LoVo (cell line): ENCODE measurements at places on chromosomes 7 and 10.
A peak's percentile ranks its signal among the peaks of the same experiment; 100 is the strongest.

GRCh38 chr7:88789480-88790064 lies 6.0 kb downstream of the TEX47 start:
- peak; percentile 55 for DNase-seq

- DNase-seq: no peak
Measured at GRCh38 chr10:130606001-130606405, 469.8 kb downstream of the GLRX3 start.

DNA sequence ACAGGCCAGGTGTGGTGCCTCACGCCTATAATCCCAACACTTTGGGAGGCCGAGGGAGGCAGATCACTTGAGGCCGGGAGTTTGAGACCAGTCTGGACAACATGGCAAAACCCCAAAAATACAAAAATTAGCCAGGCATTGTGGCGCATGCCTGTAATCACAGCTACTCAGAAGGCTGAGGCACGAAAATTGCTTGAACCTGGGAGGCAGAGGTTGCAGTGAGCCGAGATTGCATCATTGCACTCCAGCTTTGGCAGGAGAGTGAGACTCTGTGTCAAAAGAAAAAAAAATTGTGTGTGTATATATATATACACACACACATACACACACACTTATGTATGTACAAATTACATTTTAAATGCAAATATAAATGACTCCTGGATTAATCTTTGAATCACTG lies 76.8 kb upstream of the LRRN3 start:
- DNase-seq: no peak

- no peak for DNase-seq
Measured at GRCh38 chr7:43104874-43105520, 7.5 kb upstream of the HECW1 start.

DNA sequence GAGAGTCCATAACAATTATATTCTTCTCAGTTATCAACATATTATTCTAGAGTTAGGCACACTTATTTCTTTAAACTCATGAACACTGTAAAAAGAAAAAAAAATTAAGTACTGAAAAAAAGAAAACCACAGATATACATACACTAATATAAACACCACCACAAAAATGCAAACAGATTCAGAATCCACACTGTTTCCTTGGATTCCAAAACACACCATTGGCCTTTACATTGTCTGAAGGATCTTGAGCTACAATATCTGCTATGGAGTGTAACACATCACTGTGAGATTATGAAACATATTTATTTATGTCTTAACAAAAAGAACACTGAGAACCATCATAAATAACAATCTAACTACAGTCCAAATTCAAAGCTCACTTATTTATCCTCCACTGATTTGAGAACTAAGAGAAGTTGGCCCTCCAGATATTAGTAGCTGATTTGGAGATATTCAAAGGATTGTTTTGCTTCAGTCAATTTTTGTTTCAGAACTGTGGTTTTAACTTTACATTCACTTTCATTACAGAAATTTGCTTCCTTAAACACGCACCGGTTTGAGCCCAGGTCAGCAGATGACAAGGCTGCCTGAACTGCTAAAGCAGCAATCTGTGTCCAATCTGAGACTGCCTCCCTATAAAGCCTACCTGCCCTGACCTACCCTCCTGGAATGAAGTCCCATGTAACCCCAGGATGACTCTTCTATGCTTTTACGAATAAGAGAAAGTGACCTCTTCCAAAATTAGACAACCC lies 47.0 kb upstream of the CDK1 start:
- no peak for DNase-seq

DNA sequence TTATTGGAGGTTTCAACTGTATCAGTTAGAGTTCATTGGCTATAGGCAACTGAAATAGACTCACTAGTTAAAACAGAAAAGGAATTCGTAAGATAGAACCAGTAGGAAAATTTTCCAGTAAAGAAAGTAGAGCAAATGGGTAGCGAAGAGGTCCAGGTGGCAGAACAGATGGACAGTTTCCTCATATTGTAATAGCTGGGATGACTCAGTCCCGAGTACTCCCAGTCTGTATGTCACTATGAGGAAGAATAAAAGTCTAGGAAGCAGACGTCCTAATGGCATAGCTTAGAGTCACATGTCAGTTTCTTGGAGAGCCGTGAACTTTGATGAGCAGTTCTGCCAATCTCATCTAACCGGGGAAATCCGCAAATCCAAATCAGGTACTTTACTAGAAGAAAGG lies 95.3 kb downstream of the RNF32 start:
- DNase-seq: no peak

- peak; percentile 56 for DNase-seq
Measured at GRCh38 chr10:121078672-121079102, 227.5 kb downstream of the WDR11 start.

- no peak for DNase-seq
Measured at GRCh38 chr7:3200504-3200903, 100.5 kb upstream of the SDK1 start.

DNA sequence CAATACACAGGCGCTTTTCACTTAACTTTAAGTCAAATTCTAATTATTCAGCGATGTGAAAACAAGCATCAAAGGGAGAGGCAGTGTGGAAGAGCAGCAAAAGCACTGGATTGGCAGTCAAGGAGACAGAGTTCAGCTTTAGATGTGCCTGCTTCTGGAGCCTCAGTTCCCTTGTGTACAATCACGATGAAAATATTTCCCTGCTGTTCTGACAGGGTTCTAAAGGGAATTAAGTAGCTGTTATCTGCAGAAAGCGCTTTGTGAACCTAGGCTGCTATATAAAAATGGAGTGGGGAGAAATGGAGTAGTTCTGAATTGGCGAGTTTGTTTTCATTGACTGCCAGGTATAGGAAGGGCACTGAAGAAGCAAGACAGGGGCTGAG lies 237.8 kb upstream of the SP8 start:
- no peak for DNase-seq

GRCh38 chr10:49505076-49505475 lies 33.8 kb downstream of the ERCC6 start:
- no peak for DNase-seq

DNA sequence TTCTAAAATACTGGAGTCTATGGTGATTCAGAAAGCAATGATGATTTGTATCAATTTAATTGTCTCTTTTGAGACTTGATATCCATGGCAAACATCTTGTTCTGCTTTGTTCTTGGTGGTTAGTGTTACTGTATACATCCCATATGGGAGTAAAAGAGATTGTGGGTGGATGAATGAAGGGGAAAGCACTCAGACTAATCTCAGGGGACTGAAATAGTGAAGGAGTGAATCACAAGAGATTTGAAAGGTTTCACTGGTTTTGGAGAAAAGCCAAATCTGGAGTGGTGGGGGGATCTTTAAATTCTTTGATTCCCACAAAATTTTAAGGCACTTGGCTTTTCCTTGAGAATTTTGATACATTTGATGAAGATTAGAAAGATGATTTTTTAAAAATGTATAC lies 369.4 kb downstream of the INHBA start:
- no peak for DNase-seq

DNA sequence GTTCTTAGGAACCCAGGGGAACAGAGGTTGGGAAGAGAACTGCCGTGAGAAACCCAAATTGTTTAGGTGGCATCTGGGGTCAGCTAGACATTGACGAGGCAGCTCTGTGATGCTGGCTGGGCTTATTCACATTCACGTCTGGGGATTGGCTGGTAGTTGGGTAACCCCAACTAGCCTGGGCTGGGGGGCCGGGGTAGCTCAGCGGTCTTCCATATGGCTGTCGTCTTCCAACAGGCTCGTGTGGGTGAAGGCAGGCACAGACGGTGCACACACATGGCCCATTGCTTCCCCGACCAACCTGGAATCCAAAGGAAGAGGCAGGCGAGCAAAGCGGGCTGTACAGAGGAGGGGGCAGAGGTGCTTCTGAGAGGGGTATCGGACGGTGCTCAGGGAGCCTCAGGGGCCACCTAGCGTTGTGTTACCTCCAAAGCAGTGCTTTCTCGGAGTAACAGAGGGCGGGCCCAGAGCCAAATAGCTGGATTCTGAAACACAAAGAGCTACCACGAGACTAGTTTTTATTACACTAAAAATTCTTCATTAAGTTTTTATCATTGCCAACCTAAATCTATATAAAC lies 34.5 kb downstream of the MKI67 start:
- no peak for DNase-seq
